ENCODE measurements at places on chromosomes 5 and 9.

GRCh38 chr9:34256987-34257585 is 72.0 kb downstream of the KIF24 start:
- DNase-seq, result no peak

GRCh38 chr5:26343801-26344325 is 694.5 kb downstream of the CDH9 start:
- DNase-seq, result no peak

- DNase-seq, result no peak
Observed at GRCh38 chr5:107812570-107813141, 141.9 kb upstream of the EFNA5 start.

DNA sequence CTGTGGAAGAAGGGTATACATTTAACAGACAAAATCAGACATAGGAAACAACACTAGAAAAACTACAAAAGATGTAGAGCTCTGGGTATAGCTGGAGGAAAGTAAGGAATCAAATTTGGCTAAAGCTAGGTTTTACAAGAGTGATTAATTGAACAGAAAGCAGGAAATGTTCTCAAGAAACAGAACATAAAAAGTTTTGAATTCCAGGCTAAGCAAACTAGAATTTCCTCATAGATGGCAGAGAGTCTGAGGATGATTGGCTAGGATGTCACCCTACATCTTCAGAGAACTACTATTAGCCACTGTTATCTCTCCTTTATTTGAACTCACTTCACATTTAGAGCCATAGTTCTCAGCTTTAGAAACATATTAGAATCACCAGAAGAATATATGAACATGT is 502.1 kb upstream of the PAPPA start:
- DNase-seq, result no peak

- DNase-seq, result no peak
Observed at GRCh38 chr5:41172012-41172411, 41.3 kb downstream of the C6 start.

GRCh38 chr5:9381464-9381863 is 164.4 kb downstream of the SEMA5A start:
- no peak for DNase-seq

DNA sequence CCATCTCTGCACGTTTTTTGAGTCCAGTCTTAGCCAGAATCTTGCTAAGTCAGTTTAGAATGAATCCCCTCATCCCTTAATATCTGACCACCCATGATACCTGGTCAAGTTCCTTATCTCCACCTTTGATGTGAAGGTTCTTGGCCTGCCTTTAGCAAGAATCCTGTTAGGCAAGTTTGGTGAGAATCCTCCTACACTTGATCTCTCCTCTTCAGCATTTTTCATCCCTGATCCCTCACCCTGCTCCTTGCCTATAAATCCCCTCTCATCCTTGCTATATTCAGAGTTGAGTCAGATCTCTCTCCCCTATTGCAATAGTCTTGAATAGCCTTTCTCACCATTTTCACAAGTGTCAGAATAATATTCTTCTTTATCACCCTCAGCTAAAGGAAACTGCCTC is 31.0 kb downstream of the SMIM23 start:
- DNase-seq, result no peak

DNA sequence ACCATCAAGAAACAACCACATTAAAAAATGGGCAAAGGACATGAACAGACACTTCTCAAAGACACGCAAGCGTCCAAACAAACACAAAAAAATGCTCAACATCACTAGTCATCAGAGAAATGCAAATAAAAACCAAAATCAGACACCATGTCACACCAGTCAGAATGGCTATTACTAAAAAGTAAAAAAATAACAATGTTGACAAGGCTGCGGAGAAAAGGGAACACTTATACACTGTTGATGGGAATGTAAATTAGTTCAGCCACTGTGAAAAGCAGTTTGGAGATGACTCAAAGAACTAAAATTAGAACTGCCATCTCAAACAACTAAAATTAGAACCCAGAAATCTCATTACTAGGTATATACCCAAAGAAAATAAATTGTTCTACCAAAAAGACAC is 80.4 kb downstream of the CAAP1 start:
- no peak for DNase-seq

GRCh38 chr5:42020788-42021530 is 95.9 kb downstream of the FBXO4 start:
- DNase-seq, result no peak

DNA sequence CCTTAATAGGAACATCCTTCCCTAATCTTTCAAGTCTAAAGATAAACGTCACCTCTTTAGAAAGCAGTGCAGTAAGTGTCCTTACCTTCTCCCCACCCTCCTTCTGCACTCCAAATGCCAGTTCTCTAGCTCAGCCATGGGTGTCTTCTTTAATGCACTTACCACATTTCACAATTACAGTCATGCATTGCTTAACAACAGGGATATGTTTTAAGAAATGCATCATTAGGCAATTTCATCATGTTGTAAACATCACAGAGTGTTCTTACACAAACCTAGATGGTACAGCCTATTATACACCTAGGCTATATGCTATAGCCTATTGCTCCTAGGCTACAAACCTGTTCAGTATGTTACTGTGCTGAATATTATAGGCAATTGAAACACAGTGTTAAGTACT is 91.2 kb downstream of the RFX3 start:
- DNase-seq, result no peak

- DNase-seq, result no peak
Observed at GRCh38 chr5:177020033-177020432, 2.5 kb upstream of the ZNF346 start.

- DNase-seq, result no peak
Observed at GRCh38 chr9:124198948-124199347, 58.8 kb upstream of the NEK6 start.

GRCh38 chr9:74760031-74760700 is 127.6 kb downstream of the TRPM6 start:
- DNase-seq, result no peak

GRCh38 chr9:116162241-116162781 is 8.7 kb downstream of the PAPPA start:
- DNase-seq, result no peak

- no peak for DNase-seq
Observed at GRCh38 chr5:78507531-78507930, 141.0 kb downstream of the LHFPL2 start.

DNA sequence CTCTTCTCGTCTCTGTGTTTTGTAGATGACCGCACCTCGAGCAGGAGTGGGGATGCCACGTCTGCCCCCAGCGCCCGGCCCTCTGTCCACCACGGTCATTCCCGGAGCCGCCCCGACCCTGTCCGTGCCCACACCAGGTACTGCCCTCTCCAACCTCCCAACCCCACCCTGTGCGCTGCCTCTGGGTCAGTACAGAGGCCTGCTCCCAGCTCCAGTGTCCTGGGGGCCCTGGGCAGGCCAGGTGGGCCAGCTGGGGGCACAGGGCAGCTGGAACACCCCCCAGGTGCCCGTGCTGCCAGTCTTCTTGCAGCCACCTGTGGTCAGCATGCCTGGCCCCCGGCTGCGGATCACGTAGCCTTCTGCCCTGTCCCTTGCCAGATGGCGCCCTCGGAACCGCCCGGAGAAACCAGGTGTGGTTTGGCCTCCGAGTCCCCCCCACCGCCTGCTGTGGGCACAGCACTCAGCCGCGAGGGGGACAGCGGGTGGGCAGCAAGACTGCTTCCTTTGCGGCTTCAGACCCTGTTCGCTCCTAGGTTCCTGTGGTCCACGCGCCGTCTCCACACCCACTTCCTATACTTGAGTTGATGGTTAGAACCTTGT is 133.7 kb downstream of the WNK2 start:
- DNase-seq, result no peak

- no peak for DNase-seq
Observed at GRCh38 chr9:69237702-69238295, 63.7 kb downstream of the TJP2 start.

DNA sequence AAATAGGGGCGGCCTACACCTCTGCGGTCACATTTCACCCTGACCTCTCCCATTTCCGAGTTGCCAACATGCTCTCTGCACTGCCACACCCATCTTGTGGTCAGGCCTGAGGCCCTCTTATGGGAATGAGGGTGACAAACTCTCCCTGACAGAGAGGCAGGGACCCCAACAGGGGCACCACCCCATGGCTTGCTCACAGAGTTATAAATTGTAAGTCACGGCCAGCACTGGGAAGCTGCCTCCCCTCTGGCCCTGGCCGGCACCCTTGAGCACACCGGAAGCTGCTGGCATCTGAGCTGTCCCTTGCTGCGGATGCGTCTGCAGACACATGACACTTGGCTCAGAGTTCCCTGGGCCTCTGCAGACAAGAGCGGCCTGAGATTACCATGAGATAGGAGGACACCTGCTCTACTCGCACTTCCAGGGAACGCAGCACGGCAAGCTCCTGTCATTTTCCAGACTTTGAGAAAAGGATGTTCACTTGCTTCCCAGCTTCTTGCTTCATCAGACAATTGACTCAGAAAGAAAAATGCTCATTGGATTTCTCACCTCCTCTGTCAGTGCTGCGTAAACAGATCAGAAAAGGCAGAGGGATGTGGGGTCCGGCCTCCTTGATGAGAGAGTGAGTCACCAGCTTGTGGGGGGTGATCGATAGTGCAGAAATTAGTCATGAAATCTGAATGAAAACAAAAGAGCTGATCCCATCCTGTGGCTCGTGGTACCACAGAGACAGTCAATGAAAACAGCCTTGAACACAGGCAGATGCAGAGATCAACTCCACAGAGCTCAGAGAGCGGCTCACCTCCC is 269.8 kb downstream of the SYK start:
- no peak for DNase-seq

DNA sequence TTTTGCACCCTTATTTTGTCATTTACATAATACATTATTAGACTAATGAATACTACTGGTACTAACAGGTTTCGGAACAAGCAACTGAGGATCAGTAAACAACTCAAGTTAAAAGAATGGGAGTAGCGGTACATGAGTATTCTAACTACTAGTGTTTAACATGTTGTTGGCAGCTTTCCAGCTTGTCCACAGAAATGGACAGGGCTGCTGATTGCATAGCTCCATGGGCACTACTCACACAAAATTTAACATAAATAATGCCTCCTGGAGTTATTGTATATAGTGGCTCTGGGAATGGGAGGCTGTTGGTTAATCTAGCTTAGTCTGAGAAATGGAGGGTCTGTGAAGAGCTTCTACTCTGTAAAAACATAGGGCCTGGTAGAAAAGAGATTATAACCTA is 6.7 kb downstream of the NCBP1 start:
- DNase-seq, result no peak

GRCh38 chr5:79173626-79174025 is 62.0 kb downstream of the BHMT start:
- DNase-seq, result no peak

DNA sequence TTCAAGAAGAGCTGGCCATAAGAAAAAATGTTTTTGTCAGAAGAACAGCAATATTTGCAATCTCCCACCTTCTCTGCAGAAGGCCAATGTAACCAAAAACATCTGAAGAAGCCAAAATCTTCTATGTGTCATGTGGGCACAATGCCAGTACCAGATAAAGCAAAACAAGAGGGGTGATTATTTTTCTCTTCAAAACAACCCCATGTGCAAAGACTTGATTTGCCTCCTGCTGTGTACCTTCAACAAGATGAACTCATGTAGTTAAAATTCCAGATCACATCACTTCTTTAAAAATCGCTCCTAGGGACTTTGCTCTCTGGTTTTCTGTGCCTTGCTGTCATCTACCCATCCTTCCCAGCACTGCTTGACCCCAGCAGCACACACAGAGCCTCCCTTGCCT is 134.0 kb upstream of the MAP3K1 start:
- DNase-seq, result no peak

DNA sequence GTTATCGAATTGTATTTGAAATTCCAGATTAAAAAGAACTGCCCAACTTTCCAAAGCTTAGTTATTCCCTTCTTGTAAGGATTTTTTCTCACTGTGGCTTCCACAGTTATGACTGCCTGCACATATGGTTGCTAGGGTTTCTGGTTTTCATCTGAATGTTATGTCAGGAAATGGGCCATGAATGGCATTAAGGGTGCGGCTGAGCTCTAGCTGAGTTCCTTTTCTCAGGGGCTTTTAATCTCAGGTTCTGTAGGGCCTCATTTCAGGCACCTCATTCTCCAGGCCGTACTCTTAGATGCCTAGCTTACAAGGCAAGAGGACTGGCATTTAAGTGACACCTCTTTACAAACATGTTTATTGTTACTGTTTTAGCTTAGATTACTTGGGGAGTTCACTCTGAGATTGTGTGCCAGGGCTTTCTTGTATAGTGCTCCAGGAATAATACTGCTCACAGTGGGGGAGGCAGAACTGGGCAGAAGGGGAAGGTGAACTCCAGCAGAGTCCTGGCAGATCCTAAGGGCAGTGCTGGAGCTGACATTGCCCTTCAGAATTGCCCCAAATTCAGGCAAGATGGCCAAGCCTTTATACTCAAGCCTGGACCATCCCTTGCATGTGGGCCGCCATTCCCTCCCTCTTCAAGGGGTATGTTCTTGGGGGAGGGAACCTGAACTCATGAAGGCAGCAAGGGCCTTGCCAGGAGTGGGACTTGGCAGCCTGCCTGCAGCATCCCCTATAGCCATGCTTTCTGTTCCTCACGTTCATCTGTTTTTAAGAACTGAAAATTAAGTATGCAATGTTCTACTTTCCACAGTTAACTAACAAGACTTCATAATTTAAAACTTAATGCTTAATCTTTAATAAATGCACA is 111.5 kb downstream of the KDM4C start:
- no peak for DNase-seq

GRCh38 chr5:53068291-53068836 is 41.2 kb downstream of the MOCS2 start:
- no peak for DNase-seq

DNA sequence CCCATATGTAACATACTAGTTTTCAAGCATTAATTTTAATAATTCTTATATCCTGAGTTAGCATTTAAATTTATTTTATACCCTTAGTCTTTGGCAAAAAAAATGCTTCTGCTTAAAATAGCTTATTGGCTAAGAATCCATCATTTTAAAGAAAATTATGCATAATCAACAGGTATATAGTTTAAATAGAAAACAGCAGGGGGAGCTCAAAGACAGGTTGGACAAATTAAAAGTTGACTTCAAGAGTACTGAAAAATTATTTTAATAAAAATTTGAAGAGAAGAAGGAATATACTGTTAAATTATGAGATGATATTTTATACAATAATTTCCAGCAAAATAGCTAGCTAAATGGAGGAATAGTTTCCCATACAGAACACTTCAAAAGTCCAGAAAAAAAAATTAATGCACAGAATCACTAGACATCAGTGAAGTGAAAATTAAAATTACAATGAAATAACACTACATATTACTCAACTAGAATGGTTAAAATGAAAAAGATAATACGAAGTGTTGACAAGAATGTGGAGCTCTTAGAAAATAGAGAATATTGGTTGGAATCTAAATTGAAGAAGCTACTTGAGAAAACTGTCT is 387.1 kb downstream of the PDE4D start:
- DNase-seq, result no peak
